NCI-H748 treated with DMSO at 0.1 percent for 48 hours (cell line): ENCODE measurements at places on chromosomes 4 and X.

- DNase-seq = no peak
Measured at GRCh38 chrX:128436397-128437103, 384.3 kb upstream of the ACTRT1 start.

DNA sequence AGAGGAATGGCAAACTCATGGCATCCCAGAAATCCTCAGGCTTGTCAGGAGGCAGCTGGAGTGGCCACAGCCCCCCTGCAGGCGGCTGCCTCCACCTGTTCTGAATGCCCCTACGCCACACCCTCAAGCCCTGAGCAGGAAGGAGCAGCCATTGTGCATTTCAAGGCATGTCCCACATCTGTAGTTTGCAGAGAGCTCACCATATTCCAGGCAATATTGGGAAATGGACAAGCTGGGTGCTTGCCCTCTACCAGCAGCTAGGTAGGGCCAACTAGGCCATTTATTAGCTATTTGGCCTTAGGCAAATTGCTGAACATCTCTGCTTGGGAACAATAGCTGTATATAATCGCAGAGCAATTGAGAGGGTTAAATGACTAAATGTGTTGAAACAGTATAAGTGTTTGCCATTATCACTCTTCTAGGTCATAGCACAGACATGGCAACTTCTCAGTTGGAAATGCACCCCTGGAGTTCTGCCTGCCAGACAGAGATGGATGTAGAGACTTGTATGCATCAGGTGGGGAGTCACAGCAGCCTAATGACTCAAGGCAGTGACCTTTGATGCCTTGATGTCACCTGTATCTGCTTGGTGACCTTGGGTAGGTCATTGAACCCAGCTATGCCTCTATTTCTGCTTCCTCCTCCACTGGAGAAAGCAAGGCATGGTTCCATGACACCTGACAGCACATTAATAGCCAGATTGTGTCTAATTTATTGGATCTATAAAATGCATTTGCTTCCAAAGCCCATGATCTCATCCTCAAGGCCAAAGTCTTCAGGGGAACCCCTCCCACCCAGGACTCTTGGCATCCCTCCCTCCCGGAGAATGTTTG is 52.8 kb downstream of the FHDC1 start:
- peak; percentile 1 for DNase-seq

DNA sequence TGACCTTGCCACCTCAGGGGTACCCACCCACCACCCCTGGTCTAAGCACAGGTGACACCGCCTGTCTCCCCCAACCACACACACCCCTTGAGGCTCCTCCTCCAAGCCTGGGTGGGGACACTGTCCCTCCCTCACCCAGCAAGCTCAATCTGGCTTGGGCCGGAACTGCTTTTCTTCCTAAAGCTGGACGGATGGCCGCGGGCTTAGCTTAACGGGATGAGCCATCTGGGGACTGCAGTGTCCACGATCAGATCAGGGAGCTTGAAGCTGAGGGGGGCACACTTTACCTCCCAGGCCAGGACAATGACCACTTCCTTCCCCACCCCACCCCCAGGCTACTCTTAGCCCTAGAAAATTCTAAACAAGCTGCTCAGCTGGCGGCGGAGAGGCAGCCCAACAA is 1.0 kb upstream of the SLC6A8 start:
- no peak for DNase-seq

DNA sequence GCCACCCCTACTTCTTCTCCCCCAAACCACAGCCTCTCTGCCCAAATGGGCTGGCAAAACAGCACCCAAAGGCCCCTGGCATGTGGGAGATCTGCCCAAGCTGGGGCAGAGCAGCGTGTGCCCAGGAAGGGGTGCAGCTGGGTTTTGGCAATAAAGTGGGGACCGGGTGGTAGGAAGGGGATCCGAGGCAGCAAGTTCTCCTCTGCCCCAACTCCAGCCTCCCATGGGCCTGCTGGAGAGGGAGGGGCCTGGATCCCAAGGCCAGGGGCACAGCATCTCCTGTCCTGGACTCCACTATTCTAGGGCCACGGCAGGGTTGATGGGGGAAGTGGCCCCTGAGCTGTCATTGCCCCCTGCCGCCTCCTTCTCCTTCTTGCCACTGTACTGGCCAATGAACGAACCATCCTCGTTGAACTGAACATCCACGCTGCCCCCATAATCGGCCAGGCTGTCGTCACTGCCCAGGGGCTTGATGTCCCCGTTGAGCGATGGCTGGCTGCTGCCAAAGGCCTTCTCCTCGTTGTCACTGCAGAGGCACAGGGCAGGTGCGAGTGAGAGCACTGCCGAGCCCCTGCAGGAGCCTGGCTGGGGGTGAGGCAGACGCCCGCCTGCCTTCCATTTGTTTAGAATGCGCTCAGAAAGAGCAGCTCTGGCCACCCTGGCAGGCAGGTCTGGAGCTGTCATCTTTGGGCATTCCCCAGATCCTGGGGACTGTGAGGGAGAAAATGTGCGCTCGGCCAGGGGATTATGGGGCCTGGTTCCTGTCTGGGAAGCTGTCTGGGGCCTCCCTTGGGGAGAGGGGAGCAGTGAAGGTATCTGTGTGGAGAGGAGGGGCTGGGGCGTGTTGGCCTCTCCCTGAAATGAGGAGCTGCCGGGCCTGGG is 23.4 kb downstream of the L1CAM start:
- DNase-seq = no peak

DNA sequence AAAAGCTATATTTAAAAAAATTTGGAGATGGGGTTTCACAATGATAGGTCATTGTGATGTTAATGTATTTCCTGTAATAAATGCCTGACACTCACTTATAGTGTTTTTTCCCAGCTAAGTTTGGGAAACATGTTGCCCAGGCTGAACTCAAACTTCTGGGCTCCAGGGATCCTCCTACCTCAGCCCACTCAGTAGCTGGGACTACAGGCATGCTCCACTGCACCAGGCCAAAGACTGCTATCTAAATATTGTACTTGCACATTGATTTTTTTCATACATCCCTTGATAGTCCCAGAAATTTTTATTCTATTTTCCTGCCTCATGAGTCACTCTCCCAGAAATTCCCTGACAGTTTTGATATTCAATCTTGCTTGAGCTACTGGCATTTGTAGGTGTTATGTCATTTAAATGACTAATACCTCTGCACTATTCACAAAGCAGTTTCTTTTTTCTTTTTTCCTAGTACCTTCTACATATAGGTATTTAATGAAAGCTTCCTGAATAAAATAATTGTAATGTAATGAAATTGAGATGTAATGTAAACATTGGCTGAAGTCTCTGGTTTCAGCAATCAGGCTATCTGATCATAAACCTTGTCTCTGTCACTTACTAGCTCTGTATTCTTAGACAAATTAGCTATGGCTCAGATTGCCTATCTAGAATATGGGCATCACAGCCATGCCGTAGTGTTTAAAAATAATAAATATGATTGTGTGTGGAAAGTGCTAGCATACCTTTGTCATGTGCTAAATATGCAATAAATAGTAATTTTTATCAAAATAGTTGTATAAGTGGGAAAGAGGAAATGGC is 1973.0 kb upstream of the AGA start:
- peak; percentile 51 for DNase-seq
